Amygdala (tissue), 56 donors: ENCODE measurements at places on chromosomes 3 and 15.

- DNase-seq: no peak
These were observed 17.8 kb upstream of the IQCF6 start for GRCh38 chr3:51796854-51797253.

DNA sequence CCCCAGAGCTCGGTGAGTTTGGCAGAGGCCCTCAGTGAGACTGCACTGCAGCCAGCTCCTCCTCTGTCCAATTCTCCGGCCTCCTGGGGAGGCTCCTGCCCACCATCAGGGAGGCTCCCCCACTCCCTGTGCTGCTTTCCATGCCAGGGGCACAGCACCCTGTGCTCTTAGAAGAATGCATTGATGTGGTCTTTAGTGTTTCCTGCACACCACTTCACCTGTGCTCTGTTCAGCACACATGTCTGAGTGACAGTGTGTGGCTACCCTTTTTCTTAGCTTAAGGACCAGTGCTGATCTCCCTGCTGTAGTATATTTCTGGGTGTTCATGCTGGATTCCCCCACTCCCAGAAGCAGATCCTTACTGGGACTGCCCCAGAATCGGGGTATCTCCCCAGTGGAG lies 36.2 kb upstream of the PRR20G start:
- DNase-seq: no peak

DNA sequence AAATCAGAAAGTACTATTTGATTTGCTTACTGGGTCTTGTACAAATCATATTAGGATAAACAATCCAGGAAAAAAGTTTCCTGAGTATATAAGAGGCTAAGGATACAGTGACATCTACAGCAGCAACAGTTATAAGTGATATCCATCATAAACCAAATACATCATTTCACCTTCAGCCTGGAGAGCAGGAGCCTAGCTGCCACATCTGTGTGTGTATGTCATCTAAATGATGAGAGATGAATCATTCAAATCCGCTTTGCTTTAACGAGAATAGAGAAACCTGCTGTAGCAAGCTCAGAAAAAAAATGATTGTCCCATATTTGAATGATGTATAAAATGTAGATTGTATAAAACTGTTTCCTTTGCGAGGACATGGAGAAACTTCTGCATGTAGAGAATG lies 841.4 kb downstream of the SI start:
- no peak for DNase-seq

DNA sequence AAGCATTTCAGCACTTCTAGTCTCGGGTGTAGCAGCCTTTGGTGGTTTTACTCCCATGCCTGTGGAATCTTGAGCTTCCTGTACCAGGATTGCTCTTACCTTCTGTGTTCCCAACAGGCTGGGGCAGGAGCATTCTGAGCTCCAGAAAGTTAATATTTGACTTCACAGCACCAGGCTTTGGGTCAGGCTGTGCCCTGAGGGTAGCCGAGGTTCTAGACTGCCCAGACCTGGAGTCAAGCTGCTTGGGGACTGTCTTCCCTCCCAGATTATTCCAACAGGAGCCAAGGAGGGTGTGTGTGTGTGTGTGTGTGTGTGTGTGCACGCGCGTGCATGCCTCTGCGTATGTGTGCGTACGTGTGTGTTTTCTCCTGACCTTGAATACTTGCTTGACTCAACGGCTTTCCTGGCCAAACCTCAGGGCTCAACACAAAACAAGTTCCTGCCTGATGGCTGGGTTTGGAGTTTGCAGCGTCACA lies 94.8 kb downstream of the FLNB start:
- DNase-seq: no peak

DNA sequence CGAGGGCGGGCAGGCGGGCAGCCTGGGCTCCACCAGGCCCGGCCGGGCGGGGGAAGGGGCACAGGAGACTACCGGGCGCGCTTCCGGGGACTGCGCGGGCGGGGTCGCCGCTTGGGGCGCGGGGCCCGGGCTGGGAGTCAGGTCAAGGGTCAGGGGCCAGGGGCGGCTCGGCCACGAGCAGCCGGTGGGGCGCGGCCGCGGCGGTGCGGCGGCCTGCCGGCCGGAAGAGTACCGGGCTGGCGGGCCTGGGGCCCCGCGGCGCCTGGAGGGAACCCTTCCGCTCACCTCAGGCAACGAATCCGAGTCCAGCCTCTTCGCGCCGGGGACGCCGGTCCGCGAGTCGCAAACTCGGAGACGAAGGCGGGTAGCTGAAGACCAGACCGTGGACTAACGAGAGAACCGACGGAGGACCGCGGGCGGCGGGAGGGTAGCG lies 225 bp downstream of the RHOA start:
- DNase-seq: no peak

DNA sequence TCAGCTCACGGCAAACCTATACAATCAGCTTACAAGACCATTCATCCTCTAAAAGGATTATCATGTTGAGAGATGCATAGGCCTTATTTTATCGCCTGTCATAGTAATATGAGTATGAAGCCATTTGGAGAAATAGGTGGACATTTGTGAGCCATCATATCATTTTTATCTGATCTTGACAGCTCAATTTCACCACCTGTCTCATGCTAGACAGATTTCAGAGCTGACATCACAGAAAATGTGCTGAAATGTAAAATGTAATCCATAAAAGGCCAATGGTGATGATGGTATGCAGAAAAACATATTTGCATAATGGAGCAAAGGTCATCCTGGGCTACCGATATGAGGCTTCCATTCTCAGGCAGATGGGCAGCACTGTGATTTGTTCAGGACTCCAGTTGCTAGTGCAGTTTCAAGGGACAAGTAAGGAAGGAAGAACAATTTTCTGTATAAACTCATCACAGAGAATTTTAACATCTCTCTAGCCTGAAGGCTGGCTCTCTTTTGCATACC lies 221.5 kb downstream of the ULK4 start:
- DNase-seq: no peak

- DNase-seq: no peak
These were observed 95.2 kb upstream of the PLXNA1 start for GRCh38 chr3:126887686-126888085.

DNA sequence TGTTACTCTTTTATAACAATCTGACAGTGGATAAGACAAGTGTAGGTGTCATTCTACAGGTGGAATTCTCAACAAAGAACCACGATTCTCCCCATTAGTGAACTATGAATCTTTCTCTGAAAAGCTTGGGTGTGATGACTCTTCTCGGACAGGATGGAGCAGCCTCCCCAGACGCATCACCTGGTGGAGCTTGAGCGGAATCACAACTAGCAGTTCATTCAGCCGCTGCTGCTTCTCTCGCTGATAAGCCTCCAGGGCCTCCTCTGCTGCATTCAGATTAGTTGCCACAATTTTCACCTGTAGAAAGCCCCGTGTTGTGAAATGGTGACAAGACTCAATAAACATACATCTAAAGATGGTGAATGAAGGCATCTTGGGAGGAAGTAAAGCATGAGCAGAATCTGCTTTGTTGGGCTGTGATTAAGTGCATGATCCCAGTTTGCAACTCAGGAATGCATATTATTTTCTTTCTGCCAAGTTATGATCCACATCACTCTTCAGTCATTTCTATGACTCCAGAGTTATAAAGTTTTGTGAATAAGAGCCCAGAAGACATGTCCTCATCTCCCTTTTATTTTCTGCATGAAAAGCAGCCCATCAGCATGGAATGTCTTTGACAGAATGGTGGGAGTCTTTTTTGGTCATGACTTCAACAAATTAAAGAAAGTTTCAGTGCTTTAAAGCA lies 93.6 kb downstream of the BOC start:
- DNase-seq: no peak

DNA sequence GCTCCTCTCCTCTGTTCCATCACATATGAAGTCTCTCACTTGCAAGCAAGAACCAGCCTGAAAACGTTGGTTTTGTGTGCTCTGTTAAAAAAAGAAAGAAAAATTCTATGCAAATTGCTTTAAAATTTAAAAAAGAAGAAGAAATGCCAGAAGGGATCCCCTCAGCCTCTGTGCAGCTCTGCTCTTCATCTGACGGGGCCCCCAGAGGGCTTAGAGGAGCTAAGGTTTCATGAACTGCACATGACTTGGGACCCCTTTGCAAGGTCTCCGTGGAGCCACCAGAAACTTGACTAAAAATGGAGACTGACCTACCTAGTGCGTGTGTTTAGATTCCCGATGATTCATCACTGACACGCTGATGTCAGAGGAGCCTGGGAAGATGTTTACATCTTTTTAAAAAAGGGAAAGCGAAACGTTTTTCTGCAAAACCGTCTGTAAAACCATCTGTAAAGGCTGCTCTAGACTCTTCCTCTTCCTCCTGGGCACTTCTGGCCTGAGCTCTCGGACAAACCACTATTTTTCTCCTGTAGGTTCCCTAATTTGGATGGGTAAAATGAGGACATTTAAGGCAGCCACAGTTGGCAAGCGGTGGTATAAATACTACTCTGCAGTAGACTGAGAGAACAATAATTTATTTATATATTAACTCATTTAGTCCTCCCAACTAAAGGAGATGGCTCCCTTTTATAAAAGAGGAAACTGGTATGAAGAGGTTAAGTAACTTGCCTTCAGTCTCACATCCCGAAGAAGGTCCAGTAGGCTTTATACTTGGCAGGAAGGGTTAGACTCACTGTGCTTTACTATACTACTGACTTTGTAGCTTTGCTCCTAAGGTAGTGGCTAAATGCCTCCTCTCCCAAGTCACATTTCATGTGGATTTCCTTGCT lies 67.2 kb upstream of the POLG start:
- DNase-seq: no peak

GRCh38 chr15:100642950-100643338 lies 40.6 kb downstream of the ASB7 start:
- DNase-seq: no peak

- no peak for DNase-seq
These were observed 37.6 kb downstream of the MTMR10 start for GRCh38 chr15:30953731-30954378.

GRCh38 chr15:100602823-100603393 lies 519 bp downstream of the ASB7 start:
- DNase-seq: no peak

DNA sequence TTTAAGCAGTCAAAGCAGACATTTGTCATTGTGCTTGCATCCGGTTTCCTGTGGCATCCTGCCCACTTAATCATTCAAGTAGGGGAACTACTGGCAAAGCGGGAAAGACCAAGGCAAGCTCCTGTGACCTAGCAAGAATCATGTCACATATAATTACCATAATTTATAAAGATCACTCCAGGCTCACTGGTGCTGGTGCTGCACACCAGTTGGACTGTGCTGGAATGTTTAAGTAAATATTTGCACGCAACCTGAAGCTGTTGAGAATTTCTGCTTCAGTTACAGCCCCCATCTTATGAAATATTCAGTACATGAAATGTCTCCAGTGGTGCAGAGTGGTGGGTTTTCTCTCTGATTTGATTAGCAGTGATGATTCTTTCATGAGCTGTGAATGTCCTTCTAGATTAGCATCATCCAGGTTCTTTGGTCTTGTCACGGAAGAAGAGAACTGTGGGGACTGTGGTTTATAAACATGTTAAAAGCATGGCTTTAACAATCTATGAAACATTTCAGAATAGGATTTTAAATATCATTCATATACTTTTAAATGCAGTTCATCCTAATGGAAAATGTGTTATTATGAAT lies 621.3 kb upstream of the EPHA6 start:
- no peak for DNase-seq

DNA sequence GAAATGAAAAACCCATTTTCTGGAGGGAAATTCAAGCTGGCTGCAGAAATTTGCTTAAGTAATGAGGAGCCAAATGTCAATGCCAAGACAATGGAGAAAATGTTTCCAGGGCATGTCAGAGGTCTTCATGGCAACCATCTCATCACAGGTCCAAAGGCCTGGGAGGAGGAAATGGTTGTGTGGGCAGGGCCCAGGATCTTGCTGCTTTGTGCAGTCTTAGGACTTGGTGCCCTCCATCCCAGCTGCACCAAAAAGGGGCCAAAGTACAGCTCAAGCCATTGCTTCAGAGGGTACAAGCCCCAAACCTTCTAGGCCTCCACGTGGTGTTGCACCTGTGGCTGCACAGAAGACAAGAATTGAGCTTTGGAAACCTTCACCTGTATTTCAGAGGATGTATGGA lies 59.3 kb downstream of the POMGNT2 start:
- no peak for DNase-seq

GRCh38 chr15:89155122-89155521 lies 66.3 kb downstream of the RLBP1 start:
- DNase-seq: no peak
